ENCODE measurements at places on chromosomes 5 and 9.

- no peak for DNase-seq
Observed at GRCh38 chr5:128121651-128122050, 38.1 kb downstream of the SLC12A2 start.

DNA sequence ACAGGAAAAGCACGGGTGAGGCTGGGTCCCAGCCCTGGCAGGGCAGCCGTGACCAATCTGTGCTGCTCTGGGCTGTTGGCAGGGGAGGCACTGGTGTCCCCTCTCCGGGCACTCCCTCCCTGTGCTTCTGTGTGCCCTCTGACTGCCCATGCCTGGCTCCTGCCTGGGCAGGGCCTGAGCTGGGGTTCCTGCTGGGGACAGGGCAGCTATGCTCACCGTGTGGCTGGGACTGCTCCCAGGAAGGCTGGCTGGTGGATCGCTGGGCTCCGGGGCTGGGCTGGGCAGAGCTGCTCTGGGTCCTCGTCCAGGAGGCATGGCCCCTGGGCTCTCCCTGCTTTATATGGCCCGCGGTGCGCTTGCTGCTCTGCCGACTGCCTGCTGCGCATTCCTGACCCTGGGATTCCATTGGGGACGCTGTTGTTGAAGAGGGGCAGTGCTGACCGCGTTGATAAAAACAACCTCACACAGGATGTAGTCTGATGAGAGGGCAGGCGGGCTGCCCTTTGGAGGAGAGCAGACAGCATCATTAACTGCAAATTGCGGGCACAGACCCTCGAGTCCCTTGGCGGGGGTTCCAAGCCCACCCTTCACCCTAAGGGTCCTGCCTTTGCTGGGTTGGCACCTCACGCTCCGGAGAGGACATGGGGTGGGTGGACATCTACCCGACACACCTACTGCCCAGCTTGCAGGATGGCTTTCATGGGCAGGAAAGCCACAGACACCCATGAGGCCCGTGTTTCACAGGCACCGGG is 955 bp downstream of the QRFP start:
- DNase-seq = no peak

DNA sequence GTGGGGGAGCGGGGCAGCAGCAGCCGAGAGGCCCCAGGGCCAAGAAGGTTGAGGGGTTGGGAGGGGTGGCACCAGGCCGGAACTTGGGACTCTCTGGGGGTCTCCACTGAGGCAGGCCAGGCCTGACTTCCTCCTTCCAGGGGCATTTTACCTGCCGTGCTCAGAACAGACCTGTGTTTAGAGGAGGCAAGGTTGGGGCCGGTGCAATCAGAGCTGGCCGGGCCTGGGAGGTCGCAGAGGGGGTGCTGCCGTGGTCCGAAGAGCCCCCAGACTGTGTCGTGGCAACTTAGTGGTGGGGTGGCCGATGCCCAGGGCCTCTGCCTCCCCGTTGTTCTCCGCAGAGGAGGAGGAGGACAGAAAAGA is 21.8 kb downstream of the GLT6D1 start:
- DNase-seq = no peak

GRCh38 chr5:86880785-86881492 is 263.2 kb downstream of the COX7C start:
- DNase-seq = peak; percentile 94

- no peak for DNase-seq
Observed at GRCh38 chr5:95949810-95950209, 11.8 kb downstream of the ELL2 start.

- no peak for DNase-seq
Observed at GRCh38 chr9:277601-278295, 63.1 kb downstream of the DOCK8 start.

GRCh38 chr9:136686534-136686793 is 793 bp downstream of the AGPAT2 start:
- no peak for DNase-seq

GRCh38 chr9:113594484-113595299 is 131.2 kb downstream of the RGS3 start:
- no peak for DNase-seq

DNA sequence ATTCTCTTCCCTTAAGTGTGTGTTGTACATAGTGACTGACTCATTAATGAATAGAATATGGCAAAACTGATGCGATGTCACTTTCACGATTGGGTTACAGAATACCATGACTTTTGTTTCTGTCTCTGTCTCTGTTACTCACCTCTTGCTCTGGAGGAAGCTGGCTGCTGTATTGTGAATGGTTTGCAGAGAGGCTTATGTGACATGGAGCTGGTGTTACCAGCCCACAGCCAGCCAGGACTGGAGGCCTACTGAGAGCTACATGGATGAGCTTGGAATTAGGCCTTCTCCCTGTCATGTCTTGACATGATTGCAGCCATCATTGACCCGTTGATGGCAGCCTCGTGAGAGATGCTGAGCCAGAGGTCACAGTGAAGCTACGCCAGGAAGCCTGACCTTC is 161.9 kb downstream of the TAF11L14 start:
- DNase-seq = no peak

DNA sequence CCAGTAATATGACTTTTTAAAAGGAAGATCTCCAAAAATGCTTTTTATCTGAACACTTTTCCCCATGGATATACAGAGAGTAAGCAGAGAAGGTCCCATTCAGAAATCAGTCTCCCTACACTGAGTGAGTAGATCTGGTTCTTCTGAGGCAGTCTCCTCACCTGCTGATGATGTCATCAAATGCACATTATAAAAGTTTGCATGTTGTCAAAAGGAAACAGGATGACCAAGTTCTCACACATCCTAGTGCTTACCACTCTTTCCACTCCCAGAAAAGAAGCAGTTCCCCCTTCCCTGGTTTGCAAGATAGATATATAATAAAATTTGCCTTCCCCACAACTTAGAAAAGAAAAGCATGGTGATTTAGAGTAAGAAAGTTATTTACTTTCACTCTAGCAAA is 180.5 kb downstream of the RAB3C start:
- no peak for DNase-seq

GRCh38 chr9:7402334-7403027 is 397.1 kb downstream of the DMAC1 start:
- no peak for DNase-seq

- no peak for DNase-seq
Observed at GRCh38 chr5:168752416-168753190, 173.4 kb upstream of the PANK3 start.

DNA sequence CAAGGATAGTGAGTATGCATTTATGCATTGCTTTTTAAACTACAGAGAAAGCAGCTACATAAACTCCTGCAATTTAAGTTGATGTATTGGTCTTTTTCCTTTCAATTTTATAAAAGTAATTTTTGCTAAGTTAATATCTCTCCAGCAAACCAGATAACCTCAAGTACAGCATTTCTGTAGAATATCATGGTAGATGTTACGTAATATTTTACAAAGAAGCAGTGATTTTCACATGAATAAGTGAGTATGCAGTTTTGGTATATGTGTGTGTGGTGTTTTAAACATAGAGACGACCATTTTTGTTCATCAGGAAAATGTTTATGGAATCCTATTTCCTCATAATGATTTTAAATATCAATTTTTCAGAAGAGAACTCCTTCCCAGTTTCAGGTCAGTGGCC is 118.9 kb downstream of the INSYN2B start:
- no peak for DNase-seq

GRCh38 chr5:134708301-134708700 is 30.0 kb upstream of the CAMLG start:
- no peak for DNase-seq

DNA sequence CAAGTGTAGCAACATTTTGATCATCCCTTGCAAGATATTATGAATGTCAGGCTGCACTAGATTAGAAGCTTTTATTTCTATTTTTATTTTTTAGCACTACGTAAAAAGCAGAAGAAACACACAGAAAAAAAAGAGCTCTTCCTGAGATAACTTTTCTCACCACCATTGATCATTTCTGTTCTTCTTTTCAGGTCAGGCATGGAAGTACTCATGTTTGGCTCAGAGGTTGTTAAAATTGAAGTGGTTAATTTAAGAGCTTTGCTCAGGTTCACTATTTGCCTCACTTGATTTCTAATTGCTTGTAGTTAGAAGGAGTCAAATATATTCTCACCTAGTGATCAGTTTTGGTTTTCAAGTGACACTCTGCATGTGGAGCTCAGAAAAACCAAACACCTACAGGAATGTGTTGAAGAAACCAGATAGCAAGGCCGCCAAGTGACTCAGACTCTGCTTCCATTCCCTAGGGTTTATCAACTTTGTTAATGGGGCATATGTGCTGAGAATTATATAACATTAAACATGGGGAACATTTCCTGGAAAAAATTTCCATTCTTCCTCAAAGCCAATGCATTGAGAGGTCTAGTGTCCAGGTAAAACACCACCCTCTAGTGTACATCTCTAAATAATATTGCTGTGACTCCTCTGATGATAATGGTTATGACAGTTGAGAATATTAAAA is 679.8 kb downstream of the CETN3 start:
- DNase-seq = peak; percentile 32

DNA sequence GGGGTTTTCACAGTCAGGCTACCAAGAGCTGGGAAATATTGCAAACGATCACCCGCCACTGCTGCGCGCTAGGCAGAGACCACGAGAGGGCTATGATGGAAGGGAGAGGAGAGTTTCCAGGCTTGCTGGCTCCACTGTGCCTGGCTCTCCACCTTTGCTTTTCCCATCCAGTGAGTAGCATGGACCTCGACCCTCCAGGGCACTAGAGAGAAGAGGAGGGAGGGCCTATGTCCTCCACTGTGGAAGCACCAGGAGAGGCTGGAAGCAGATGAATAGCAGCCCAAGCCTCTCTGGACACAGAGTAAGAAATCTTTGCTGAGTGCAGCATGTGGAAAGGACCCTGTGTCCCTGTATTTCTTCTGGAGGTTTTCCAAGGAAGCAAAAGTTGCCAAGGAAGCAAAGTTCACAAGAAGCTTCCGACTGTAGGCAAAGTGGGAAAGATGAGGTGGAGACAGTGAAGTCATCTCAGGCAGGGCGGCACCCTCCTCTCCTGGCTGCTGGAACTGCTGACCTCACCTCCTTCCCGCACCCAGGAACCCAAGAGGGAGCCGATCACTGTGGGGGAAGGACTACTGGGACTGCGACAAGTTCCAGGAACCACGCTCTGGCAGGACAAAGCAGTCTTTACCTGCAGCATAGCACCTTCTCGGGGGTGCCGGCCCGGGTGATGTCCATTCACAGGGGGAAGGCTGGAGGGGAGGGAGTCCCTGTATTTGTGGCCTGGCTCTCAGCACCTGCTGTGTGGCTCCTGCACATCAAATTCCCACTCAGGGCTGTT is 79.6 kb downstream of the CSNK1A1 start:
- peak; percentile 58 for DNase-seq

DNA sequence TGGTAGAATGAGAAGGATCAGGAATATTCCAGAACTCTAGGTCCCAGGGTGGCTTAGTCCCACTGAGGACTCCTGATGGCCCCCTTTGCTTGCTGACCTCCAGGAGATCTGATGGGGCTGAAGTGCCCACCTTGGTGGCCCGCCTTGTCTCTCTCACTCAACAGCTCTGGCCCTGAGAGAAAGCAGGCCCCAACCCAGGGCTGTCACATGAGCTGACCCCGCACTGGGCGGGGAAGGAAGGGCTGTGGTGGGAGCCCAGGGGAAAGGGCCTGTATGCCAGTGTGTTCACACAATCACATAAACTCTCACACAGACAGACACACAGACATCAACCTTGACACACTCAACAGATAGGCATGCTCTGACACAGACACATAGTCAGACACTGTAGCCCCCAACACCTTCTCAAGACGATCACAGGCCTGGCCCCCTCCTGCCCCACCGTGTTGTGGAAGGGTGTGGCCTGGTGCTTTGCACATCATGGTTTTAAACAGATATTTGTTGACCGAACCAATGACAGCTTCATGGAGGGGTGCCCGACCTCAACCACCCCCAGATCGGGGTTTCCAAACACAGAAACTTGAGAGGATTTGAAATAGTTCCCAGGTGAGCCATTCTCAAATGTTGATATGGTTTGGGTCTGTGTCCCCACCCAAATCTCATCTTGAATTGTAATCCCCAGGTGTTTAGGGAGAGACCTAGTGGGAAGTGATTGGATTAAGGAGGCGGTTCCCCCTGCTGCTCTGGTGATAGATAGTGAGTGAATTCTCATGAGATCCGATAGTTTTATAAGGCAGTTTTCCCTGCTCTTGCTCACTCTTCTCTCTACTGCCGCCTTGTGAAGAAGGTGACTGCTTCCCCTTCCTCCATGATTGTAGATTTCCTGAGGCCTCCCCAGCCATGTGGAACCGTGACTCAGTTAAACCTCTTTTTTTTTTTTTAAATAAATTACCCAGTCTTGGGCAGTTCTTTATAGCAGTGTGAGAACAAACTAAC is 48.5 kb upstream of the HAND1 start:
- no peak for DNase-seq

Measured in NCI-H69 (cell line).